ENCODE measurements at places on chromosomes 7 and 10.

DNA sequence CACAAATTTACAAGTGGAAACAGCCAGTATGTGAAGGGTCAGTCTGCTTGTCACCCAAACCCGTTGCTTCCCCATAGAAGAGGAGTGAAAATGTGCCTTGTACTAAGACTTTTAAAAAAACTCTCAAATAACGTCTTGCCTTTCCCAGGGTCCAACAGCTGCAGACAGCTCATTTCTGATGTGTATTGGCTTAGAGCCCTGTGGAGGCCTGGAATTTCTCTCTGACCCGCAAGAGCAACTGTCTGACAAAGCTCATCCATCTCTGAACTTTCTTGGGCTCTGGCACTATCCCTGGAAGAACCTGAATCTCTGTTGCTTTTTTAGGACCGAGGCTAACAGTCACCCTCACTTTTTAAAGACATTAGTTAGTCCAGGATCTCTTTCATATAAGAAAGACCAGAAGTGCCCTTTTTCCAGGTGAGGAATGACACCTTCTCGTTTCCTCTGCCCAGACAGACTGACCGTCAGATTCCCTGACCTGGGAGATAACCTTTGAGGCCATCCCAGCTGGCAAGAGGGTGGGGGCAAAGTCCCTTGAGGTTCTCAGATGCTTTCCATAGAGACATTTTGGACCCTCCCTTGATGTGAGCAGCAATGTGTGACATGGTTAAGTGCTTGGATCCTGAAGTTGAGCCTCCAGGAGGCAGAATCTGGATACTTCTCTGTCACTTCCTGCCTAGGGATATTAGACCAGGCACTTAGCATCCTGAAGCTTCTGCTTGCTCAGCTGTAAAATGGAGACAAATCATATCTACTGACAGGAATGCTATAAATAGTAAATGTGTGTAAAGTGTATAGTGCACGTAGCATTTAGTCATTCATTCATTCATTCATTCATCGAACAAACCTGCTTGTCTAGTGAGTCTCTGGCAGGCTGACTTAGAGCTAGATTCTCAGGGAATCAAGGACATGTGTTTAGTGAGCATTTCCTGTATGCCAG is 4.5 kb upstream of the NODAL start:
- DNase-seq, result no peak

GRCh38 chr10:14014423-14014822 is 316.3 kb downstream of the FRMD4A start:
- no peak for DNase-seq

GRCh38 chr7:139777948-139778841 is at the start of gene HIPK2:
HIPK2 (minus strand) TSS chr7:139777998; CDS start chr7:139777623, 375 bp downstream.
- peak; percentile 87 for DNase-seq

GRCh38 chr7:88291398-88292173 is 15.1 kb downstream of the STEAP4 start:
- no peak for DNase-seq

- DNase-seq, result no peak
Observed at GRCh38 chr7:124915242-124915641, 14.4 kb downstream of the POT1 start.

DNA sequence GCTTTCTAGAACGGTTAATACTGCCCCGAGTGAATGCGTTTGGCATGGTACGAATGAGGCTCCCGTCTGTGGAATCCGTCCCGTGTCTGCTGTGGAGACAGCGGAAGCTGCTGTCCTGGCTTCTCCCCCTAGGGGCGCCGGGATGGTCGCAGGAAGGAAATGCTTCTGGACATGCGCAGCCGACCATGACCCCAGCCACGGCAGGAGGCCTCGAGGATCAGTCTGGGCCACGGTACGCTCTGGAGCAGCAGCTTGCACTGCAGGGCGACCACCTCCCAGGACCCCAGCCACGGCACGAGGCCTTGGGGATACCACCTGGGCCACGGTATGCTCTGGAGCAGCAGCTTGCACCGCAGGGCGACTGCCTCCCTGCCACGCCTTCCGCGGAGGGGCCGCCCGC is 107.9 kb downstream of the CYTH3 start:
- DNase-seq, result peak; percentile 89

DNA sequence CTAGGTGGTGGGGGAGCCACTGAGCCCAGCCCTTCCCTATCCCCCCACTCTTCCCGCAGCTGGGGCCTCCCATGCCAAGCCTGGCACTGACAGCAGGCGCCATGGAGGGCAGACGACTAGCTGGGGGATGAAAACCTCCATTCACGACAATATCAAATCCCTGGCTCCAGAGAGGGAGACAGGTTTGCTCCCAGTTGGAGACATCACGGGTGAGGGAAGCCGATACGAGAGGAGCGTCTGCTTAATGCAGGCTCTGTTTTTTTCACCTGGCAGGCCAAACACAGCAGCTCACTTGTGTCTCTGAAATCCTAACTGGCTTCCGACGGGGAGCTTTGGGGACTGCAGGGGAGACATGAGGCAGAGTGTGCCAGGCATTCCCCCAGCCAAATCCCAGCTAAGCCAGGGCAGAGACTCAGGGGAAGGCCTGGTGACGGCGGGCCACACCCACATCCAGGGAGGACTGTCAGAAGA is 307.4 kb upstream of the ZMIZ1 start:
- DNase-seq, result no peak

DNA sequence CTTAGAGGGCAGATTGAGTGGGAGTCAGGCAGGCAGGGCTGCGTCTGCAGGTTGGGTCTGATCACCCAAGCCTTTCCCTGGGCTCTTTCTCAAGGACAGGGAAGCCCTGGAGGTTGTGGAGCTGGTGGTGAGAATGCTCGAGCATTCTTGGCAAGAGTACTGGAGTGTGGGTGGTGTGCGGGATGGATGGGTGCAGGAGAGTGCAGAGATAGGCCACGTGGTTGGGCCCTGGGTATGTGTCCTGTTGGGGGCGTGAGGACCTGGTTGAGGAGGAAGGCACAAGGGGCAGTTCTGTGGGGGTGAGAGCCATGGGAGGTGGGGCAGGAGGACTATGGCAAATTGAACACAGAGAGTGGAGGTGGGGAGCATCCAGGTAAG is 135.9 kb downstream of the PTPN20 start:
- DNase-seq, result no peak

DNA sequence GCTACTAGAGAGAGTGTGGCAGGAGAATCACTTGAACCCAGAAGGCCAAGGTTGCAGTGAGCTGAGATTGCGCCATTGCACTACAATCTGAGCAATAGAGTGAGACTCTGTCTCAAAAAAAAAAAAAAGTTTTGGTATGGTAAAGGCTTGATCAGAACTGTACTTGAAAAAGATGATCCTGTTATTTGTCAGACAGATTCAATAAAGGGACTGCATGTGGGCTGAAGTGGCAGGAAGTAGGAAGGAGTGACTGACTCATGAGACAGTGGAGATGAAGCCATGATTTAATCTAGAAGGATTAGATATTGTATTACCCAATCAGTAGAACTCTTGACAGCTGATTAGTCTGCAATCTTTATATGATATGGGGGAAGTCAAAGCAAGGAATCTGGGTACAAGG is 2.7 kb upstream of the TMEM254 start:
- no peak for DNase-seq

DNA sequence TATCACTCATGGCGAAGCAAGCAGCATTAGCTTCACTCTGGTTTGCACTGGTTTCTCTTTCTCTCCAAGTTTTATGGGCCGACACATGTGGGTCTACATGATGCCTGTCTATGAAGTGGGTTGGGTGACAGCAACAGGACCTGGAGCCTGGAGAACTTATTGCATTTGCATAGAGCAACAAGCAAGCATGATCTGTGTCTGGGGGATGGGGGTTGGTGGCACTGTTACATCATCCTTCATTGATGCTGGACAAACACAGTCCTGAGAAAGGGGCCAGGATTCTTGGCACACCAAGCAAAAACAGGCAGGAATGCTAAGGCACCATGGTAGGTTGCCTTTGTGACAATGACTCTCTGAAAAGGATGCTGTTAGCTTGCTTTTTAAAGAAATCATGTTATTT is 266.2 kb upstream of the CDC14C start:
- DNase-seq, result no peak

DNA sequence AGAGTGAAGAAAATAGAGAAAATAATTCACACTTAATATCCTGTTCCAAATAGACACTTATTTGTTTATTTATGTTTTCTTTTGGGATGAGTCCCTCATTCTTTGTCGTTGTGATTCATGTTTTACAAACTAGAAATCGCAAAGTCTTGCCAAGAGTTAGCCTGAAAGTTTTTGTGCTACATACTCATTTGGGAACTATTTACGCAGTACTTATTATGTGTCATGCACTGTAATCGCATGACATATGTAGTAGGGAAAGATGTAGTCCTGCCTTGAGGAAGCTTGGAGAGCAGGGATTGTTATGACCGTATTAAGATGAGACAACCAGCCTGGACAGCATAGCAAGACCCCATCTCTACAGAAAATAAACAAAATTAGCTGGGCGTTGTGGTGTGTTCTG is 189.3 kb downstream of the ABCA13 start:
- no peak for DNase-seq

DNA sequence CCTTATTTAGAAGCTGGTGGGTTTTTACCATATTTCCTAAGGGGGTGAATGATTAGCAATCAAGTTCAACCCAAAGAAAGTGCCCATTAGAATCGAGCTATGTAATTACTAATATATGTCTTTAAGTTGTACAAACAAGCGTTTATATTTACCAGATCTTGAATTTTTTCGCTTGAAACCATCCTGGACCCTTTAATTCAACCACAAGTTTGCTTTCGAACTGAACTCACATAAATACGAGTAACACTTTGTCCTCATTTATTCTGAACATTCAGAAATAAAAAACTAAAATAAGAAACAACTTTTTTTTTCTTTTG is 1.5 kb downstream of the SRI start:
- no peak for DNase-seq

GRCh38 chr7:102028206-102028826 is 210.9 kb downstream of the CUX1 start:
- no peak for DNase-seq

- no peak for DNase-seq
Observed at GRCh38 chr10:58086144-58086762, 181.4 kb downstream of the IPMK start.

GRCh38 chr7:43260980-43261878 is 148.8 kb downstream of the HECW1 start:
- peak; percentile 84 for DNase-seq

DNA sequence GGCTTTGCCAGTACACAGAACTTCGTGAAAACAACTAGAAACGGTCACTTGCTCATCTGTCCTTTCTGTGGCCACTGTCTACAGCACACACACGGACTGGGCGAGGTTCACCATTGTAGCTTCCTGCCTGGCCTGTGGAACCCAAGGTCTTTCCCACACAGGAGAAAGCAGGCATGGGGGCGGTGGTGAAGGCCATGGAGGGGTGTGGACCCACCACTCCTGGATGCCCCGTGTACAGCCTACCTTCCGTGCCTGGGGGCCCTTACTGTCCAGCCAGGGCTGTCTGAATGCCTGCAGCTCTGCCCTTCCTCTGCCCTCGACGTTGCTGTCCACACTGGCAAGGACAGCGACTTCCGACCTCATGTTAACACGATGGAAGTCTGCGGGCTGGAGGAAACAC is 108.8 kb downstream of the PRPF18 start:
- no peak for DNase-seq

DNA sequence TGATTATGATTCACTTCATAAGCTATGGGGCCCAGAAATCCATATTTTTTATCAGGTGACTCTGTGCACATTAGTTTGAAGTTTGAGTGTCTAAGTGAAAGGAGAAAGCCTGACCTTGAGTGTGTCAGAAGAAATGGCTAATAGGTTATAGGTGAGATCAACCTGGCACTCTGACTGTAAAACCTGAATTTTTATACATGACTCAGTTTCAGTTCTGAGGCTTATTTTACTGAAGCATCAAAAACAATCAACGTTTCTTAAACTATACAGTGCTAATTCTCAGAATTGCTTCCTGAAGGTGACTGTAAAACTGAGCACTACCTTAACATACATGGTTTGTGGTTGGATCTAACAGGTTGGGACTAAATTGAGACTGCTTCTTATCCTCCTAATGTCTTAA is 159.4 kb upstream of the AHR start:
- DNase-seq, result no peak

GRCh38 chr10:106133451-106133850 is 1031.1 kb downstream of the SORCS1 start:
- DNase-seq, result no peak

DNA sequence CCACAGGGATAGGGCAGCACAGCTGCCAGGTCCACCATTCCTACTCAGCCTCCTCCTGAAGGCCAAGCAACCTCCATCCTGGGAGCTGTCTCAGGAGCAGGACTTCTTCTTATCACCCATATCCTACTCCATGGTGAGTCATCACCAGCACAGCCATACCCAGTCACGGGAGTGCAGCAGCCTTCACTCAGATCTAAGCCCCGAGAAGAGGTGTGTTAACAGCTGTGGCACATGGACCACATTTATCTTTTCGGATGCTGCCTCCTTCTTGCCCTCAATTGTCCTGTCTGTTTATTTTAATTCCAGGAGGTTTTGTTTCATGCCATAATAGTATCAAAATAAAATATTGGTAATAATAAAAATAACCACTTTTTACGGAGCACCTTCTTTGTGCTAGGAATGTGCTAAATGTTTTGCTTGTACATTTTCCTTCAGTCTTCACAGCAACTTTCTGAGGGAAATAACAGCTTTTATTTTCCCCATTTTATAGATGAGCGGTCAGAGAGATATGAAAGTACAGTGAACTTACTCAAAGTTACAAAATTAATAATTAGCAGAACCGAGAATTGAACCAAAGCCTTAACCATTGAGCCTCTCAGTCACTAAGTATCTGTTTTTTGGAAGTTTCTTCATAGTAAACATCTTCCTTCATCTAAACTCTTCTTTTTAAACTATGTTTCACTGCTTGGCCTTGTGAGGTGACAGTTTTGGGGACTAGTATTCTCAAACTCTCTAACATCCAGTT is 2.5 kb upstream of the KEL start:
- DNase-seq, result no peak

DNA sequence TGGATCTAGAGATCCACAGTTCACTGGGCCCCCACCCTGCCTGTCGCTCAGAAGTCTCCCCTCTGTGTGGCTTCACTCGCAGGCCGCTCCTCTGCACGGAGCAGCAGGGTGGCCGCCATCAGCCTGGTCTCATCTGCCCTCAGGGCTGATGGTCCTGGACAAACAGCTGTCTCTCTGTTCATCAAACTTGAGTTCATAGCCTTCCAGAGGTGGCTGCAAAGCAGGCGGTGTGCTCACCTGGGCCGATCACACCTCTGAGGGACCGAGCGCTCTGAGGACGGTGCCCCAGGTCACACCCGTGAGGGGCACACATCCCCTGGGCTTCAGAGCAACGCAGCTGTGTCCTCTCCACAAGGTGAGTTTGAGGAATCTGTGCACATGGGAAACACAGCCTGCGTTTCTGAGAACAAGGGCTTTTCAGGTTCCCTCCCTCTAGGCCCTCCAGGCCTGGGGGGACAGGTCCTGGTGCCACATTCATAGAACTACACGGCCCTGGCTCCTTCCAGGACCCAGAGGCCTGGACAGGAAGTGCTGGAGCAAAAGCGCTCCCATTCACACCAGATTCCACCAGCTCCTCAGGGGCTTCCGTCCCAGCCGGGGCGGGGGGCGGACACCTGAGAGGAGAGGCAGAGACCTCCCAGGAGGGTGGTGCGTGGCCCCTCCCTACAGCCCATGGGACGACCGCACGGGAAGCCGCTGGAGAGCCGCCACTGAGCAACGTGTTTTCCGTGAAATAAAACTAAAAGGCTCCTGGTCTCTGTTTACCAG is 31.2 kb upstream of the FAM20C start:
- DNase-seq, result no peak
